Aorta (tissue), 5 donors: ENCODE measurements at places on chromosomes 3 and 15.

DNA sequence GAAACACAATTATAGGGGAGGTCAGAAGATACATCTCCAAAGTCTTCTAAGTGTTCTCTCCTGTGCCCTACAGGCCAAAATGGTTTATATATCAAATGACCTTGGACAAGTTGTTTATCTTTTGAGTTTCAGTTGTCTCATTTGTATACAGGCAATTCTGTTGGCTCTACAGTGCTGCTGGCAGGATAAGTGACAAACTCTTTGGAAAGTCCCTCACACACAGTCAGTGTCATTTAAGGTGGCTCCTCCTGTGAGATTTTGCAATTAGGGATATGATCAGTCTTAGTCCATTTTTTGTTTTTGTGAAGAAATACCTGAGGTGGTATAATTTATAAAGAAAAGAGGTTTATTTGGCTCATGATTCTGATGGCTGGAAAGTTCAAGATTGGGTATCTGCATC, 1035.8 kb upstream of the CFAP20DC start:
- H3K4me3 ChIP-seq: no peak overlapping the region
- no peak overlapping the region for H3K27ac ChIP-seq
- no peak for DNase-seq

GRCh38 chr15:98809273-98809672, 160.9 kb downstream of the IGF1R start:
- peaks cover 4% of the 10 kb centered on the region for H3K4me1 ChIP-seq
- H3K27ac ChIP-seq: no peak overlapping the region
- no peak overlapping the region for H3K4me3 ChIP-seq
- no peaks in the 10 kb centered on the region for H3K36me3 ChIP-seq

GRCh38 chr15:59537403-59537802, 74.2 kb upstream of the GCNT3 start:
- no peaks in the 10 kb centered on the region for H3K36me3 ChIP-seq
- no peak for DNase-seq
- no peak overlapping the region for H3K27ac ChIP-seq
- no peaks in the 10 kb centered on the region for H3K27me3 ChIP-seq

DNA sequence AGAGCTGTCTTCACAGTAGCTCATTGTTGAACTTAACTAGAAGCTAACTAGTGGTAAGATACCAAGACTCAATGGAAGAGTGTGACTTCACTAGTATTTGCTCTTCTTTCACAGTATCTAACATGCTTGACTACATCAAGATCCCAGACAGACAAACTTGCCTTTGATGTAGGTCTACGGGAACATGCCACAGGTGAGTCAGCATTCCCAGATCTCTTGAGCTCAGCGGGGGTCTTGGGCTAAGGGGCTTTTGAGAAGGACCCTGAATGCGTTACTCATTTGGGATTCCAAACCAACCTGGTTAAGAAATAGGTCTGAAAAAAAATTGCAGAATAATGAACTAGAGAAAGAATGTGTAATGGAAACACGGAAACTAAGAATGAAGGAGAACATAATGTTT, 222.4 kb downstream of the RYR3 start:
- DNase-seq: no peak
- H3K27ac ChIP-seq: no peak overlapping the region
- no peak overlapping the region for H3K4me3 ChIP-seq
- no peaks in the 10 kb centered on the region for H3K4me1 ChIP-seq
- H3K27me3 ChIP-seq: no peaks in the 10 kb centered on the region
- no peaks in the 10 kb centered on the region for H3K36me3 ChIP-seq

DNA sequence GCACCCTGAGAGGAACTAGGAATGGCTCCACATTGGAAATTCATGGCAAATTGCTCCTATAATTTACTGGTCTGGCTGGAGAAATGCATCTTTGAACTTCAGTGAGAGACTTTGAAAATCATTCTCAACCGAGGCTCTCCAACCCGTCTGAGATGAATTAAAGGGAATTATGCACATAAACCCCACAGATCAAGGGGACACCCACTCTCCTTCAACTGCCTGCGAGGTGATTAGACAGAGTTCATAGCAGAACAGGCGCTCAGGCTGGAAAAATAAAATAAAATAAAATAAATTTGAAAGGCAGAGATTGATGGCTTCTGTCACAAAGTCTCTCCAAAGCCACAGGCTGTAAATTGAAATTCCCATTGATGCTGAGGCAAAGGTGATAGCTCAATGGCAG, 37.7 kb downstream of the MEGF11 start:
- H3K27ac ChIP-seq: no peak overlapping the region
- no peak overlapping the region for H3K4me3 ChIP-seq
- no peaks in the 10 kb centered on the region for H3K36me3 ChIP-seq
- H3K27me3 ChIP-seq: no peaks in the 10 kb centered on the region
- no peak for DNase-seq
